ENCODE measurements at places on chromosomes 4 and X. TPM values are rescaled to one million over a fixed set of nuclear protein-coding genes. Genes with fewer than 3 reads are reported as not detected.

GRCh38 chrX:107742700-107743191, 32.8 kb downstream of the TSC22D3 start:
- ATAC-seq: no peak

Gene CLDN34
- 0.62 TPM for total RNA-seq

DNA sequence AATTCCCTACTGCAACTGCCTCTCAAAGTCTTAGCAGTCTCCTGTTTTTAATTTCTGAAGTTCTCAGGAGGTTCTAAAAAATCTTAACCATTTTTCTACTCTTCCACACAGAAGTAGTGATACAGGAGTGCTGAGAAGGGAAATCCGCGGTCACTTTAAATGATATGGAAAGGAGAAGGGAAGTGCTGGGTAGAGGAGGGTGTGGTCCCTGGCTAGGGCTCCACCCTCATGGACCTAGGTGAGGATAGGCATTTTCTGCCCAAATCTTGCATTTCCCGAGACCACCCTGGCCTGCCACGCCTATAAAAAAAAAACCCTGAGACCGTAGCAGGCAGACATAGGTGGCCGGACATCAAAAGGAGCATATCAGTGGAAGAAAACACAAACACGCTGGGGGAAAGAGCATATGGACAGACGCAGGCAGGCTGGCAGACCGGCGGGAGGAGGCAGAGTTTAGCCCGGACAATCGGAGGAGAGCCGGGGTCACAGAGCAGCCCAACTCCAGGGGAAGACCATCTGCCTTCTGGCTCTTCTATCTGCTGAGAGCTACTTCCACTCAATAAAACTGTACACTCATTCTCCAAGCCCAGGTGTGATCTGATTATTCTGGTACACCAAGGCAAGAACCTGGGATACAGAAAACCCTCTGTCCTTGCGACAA, 85.7 kb downstream of the POU3F4 start:
- ATAC-seq: no peak

DNA sequence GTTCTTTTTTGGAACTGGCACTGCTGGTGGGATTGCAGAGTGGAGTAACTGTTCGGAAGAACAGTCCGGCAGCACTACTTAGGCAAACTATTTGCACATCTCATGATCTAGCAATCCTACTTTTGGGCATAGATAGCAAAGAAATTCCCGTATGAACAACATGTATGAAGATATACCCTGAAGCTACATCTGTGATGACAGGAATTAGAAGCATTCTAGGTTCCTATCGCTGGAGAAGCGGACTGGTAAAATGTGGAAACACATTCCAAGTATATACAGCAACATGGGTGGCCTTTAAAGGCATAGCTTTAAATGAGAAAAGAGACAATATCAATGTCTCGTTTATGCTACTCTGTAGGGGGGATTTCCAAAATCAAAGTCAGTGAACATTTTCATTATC, 3.1 kb downstream of the DCAF16 start:
- ATAC-seq: no peak

- ATAC-seq: no peak
Measured at GRCh38 chr4:22686141-22686540, 6.6 kb upstream of the GBA3 start.

DNA sequence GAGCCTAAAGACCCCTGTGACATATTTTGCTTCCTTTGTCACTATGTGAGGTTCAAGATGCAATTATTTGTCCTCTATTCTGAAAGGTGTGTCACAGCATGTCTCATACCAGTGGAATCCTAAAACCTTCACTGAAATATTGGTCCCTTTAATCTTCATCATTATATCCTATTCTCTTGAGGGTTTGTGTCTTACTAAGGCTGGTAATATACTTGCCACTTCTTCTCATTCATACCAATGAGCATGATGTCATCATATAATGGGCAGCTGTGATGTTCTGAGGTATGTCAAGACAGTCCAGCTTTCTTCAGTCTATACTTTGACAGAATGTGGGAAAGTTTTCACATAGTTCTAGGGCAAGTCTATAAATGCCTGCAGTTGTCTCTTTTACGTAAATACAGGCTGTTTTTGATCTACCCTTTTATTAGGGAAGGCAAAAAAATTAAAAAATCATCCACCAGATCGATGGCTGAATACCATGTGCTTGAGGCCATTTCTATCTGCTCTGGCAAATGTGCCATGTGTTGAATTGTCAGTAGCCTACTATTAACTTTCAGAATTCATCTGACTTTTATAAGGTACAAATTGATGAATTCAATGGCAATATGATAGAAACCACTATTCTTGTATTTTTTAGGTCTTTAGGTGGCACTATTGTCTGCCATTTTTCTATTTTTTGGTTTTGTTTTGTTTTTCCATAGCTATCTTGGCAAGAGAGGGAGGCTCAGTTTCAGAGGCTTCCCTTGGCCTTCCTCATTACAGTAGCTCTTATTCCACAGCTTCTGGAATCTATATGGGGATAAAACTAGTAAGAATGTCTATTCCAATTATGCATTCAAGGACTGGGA, 209.0 kb downstream of the PPARGC1A start:
- no peak for ATAC-seq

Gene FAM149A
- total RNA-seq: 8.5 TPM
